Epithelial cell of esophagus (primary cell): ENCODE measurements at places on chromosomes 16 and 17.
A peak's percentile ranks its signal among the peaks of the same experiment; 100 is the strongest.

GRCh38 chr17:82979718-82980117 lies 99.7 kb upstream of the METRNL start:
- DNase-seq = no peak

GRCh38 chr16:53529513-53529912 lies 26.5 kb upstream of the AKTIP start:
- DNase-seq = peak; percentile 10

DNA sequence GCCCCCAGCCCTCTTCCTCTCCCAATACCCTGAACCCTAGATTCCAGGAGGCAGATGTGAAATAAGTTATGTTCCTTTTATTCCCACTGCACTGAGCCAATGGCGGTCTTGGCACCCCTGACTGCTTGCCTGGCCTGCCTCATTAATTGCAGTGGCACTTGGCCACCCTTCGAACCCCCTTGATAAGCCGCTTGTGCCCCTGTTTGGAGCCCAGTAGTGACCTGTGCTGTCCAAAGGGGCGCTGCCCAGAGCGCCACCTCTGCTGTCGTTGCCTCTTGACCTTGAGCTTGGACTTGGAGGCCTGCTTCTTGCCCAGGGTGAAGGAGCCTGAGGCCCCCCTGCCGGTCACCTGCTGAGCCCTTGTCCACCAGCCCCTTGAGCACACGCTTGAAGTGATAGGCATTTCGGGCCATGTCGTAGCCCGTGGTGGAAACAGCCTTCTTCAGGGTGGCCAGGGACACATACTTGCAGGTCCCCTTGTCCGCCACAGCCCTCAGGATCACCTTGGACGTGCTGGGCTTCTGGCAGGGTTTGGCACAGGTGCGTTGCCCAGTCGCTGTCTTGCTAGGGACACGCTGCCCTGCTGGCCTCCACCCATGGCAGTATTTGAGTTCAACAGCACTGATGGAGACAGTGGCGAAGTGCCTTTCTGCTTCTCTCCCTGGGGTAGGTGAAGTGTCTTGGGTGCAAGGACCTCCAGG lies 5.7 kb downstream of the SGCA start:
- DNase-seq = no peak

DNA sequence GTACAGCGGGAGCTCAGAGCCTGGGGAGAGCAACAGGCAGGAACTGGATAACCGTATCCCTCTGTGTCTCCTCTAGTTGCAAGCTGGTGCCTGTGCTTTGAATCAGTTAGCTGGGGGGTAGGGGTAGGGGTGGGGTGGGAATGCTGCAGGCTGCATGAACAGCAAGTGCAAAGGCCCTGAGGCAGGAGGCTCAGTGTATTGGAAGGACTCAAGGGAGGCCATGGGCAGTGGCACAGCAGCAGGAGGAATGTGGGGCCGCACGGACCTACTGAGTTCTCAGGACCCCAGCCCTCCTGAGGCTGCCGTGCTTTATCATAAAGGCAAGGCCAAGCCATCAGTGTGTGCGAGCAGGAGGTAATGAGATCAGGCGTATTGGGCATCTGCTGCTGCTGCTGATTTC lies 3.3 kb downstream of the KATNB1 start:
- DNase-seq = no peak

- peak; percentile 3 for DNase-seq
These were observed 70.2 kb upstream of the PSMD7 start for GRCh38 chr16:74226338-74226954.

GRCh38 chr17:17391668-17392370 lies 85.0 kb upstream of the MED9 start:
- peak; percentile 8 for DNase-seq

- no peak for DNase-seq
These were observed 21.2 kb upstream of the PHAF1 start for GRCh38 chr16:67088551-67088950.

GRCh38 chr17:78197147-78197832 lies 10.1 kb downstream of the AFMID start:
- DNase-seq = peak; percentile 58

- DNase-seq = no peak
These were observed 111.8 kb upstream of the PSMD7 start for GRCh38 chr16:74184839-74185238.

GRCh38 chr17:67324330-67324729 lies 42.0 kb downstream of the PSMD12 start:
- DNase-seq = no peak

GRCh38 chr17:1473170-1473569 lies 17.1 kb upstream of the CRK start:
- DNase-seq = no peak

GRCh38 chr17:65418622-65419021 lies 142.8 kb downstream of the AXIN2 start:
- no peak for DNase-seq

- DNase-seq = peak; percentile 28
These were observed 1032.2 kb downstream of the CDH11 start for GRCh38 chr16:64089697-64090096.

DNA sequence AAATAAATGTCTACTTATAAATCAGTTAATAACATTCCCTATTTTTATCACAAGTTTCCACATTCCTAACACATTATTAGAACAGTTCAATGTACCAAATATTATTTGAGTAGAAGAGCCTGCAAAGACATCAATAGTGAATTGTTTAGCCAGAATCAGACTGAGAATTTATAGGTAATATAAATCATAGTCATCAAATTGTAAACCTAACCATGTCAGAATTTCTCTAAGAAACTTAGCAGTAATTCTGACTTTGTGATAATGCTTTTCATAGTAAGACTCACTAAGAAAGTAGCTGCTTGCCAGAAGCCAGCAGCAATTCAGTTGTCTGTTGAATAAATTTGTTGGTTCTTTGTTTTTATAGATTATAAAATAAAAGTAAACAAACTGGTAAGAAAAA lies 111.3 kb downstream of the USP32 start:
- no peak for DNase-seq

DNA sequence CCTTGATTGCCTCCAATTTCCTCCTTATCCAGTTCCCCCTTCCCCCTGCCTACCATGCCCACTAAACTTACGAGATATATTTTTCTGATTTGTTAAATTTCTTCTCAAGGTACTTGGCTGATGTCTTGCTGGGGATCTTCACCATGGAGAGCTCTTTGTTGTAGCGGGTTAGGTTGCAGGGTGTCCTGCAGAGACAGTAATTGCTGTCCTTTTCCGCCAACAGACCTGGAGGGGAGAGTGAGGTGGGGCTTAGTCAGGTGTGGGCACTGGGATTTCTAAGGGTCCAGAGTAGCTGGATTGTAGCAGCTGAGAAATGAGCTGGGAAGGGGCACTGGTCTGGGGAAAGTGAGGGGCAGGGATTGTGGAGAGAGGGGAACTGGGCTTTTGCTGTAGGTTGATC lies 32.1 kb downstream of the SPACA3 start:
- DNase-seq = no peak

GRCh38 chr17:72145962-72146361 lies 25.1 kb downstream of the SOX9 start:
- DNase-seq = peak; percentile 20
